Neural cell (in vitro differentiated cells): ENCODE measurements at places on chromosomes 3 and 15. TPM values are rescaled to one million over a fixed set of nuclear protein-coding genes. Genes with fewer than 3 reads are reported as not detected.

The P4HTM gene
- 97.3 and 111 TPM in 2 replicates for polyA plus RNA-seq

The SUSD5 gene
- 0.70 and 0.74 TPM in 2 replicates for polyA plus RNA-seq

The ADGRG7 gene
- not detected in 2 replicates for polyA plus RNA-seq

The GREM1 gene
- 0.16 and 0.40 TPM in 2 replicates for polyA plus RNA-seq

The AMOTL2 gene
- 30.1 and 56.6 TPM in 2 replicates for polyA plus RNA-seq

The CDC25A gene
- 9.8 and 12.3 TPM in 2 replicates for polyA plus RNA-seq

The PCBP4 gene
- polyA plus RNA-seq: 251 and 327 TPM in 2 replicates

The NSMCE3 gene
- 15.1 TPM in 2 replicates for polyA plus RNA-seq

The NANOGP8 gene
- polyA plus RNA-seq: not detected in 2 replicates

The IL17RE gene
- polyA plus RNA-seq: 0.52 TPM in 1 of 2 replicates, not detected in the other

The IL1RAP gene
- 24.6 and 25.4 TPM in 2 replicates for polyA plus RNA-seq

The MYO5C gene
- 0.44 and 0.77 TPM in 2 replicates for polyA plus RNA-seq

The FAM107A gene
- 0.16 and 0.34 TPM in 2 replicates for polyA plus RNA-seq

The PODXL2 gene
- 266 and 342 TPM in 2 replicates for polyA plus RNA-seq

The FGD5 gene
- 0.42 TPM in 1 of 2 replicates, not detected in the other for polyA plus RNA-seq

The NME9 gene
- polyA plus RNA-seq: 17.4 and 40.3 TPM in 2 replicates

The SUCNR1 gene
- polyA plus RNA-seq: not detected in 2 replicates

The MINAR1 gene
- polyA plus RNA-seq: 2.7 and 3.1 TPM in 2 replicates

The DNAH12 gene
- 1.6 and 1.8 TPM in 2 replicates for polyA plus RNA-seq

The PTPRG gene
- 31.3 and 33.1 TPM in 2 replicates for polyA plus RNA-seq

The FEZF2 gene
- 0.47 TPM in 1 of 2 replicates, not detected in the other for polyA plus RNA-seq

The BTLA gene
- not detected in 2 replicates for polyA plus RNA-seq

The BCL2A1 gene
- polyA plus RNA-seq: not detected in 2 replicates

The TKT gene
- 194 and 246 TPM in 2 replicates for polyA plus RNA-seq

The ZNF621 gene
- 8.0 and 8.1 TPM in 2 replicates for polyA plus RNA-seq

The GATM gene
- polyA plus RNA-seq: 13.3 and 15.8 TPM in 2 replicates
